ENCODE measurements at places on chromosomes 2 and 18.
A peak's percentile ranks its signal among the peaks of the same experiment; 100 is the strongest.

DNA sequence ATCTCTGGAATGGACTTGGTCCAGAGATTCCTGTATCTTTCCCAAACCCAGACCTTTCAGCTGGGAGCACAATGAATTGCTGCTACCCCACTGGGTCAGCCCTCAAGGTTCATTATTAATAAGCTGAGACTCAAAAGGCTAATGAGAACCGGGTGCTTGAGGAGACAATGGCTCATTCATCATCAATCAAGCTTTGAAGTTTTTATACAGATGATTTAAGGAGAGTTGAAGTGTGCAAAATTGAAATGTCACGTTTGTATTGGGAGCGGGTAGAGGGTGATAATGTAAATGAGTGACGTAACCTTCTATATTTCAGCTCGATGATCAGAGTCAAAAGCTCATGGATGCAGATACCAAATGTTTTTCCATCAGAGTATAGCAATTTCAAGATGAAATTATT lies 744.9 kb downstream of the ERBB4 start:
- DNase-seq: no peak

DNA sequence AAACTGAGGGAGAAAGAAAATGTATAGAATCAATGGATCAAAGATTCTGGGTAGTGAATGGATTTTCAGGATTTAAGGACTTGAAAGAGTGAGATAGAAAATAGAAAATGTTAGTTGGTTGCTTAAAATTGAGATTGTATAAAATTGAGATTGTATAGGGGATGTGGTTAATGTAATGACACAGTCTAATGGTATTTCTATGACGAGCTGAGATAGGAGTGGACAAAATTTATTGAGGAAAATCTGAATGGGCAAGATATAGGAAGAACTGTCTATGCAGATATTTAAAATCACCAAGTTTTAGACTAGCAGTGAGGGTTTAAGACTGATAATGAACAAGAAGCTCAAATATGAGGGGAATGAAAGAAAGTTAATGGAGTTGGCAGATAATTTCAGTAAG lies 406.6 kb downstream of the NYAP2 start:
- no peak for DNase-seq

DNA sequence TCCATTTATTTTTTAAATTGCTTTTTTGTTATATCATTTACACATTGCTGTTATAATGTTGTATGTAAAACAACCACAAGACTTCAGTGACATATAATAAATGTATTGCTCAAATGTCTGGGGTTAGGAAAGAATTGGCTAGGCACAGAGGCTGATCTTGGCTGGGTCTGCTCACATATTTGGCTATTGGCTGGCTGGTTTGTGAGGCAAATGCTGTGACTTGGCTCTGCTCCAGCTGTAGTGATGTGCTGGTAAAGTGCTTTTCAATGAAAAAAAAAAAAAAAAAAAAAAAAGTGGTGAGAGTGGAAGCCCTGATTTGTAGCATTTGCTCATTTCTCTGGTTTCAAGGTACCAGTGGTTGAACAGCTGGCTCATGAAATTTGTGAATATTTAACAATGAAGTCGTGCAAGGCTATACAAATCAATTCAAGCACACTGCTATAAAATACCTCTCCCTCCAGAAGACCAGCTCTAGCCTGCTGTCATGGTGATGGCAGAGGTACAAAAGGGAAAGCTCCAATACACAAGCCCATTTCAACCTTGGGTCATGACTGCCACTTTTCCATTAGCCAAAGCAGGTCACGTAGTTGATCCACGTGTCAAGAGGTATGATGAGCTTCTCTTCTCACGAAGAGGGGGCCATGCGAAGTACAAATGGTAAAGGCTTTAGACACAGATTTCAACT lies 43.7 kb upstream of the RIT2 start:
- no peak for DNase-seq

DNA sequence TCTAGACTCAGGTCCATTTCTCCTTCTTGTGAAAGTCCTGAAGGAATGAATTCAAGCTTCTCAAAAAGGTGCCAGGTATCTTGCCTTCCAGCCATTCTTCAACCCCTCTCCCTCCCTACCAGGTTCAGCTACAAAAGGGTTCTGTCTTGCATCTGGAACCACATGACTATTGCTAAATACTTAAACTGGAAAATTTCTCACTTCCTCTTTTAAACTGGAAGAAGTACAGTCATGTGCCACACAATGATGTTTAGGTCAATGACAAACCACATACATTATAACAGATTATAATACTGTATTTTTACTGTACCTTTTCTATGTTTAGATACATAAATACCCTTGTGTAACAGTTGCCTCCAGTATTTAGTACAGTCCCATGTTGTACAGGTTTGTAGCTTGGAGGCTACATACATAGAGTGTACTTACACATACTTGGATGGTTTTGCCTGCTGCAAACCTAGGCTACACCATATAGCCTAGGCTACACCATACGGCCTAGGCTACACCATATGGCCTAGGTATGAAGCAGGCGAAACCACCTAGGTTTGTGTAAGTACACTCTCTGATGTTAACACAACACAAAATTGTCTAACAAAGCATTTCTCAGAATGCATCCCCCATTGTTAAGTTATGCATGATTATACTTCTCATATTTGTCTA lies 142.0 kb upstream of the DNMT3A start:
- DNase-seq: peak; percentile 87

- DNase-seq: no peak
These were observed 29.1 kb upstream of the RNU4ATAC start for GRCh38 chr2:121501554-121501953.
